ENCODE measurements at places on chromosomes 3 and 15. TPM values are rescaled to one million over a fixed set of nuclear protein-coding genes. Genes with fewer than 3 reads are reported as not detected.

The TRANK1 gene
- 1.8 TPM for total RNA-seq

The MED12L gene
- total RNA-seq = 1.5 TPM

The ARHGEF26 gene
- 11.1 TPM for total RNA-seq

The TUSC2 gene
- total RNA-seq = 16.0 TPM

The MINAR1 gene
- 0.26 TPM for total RNA-seq

The ANKUB1 gene
- total RNA-seq = not detected

The PRSS50 gene
- 0.19 TPM for total RNA-seq

The PAK6 gene
- 53.5 TPM for total RNA-seq

The PIGZ gene
- total RNA-seq = 7.4 TPM

The RGMA gene
- total RNA-seq = 18.8 TPM

The C2CD4B gene
- 0.44 TPM for total RNA-seq

The MB21D2 gene
- total RNA-seq = 0.72 TPM

The LRRC31 gene
- not detected for total RNA-seq

The HGD gene
- total RNA-seq = not detected

The HDC gene
- total RNA-seq = 4.4 TPM

The LTK gene
- total RNA-seq = 0.38 TPM

The LRRC2 gene
- 1.1 TPM for total RNA-seq

The KLHL6 gene
- total RNA-seq = 1.8 TPM

The SLC28A2 gene
- total RNA-seq = not detected

The MNS1 gene
- total RNA-seq = 0.95 TPM

The HPS3 gene
- 11.4 TPM for total RNA-seq

The CHRM5 gene
- total RNA-seq = not detected

The FOXL2 gene
- total RNA-seq = not detected

The NUP210 gene
- 14.5 TPM for total RNA-seq

The ISG20 gene
- 24.1 TPM for total RNA-seq

The FOXB1 gene
- total RNA-seq = not detected

The CKMT1A gene
- total RNA-seq = 72.7 TPM

The XCR1 gene
- total RNA-seq = 0.19 TPM

The RLBP1 gene
- not detected for total RNA-seq

The IGSF10 gene
- total RNA-seq = 10.7 TPM

The SPSB4 gene
- total RNA-seq = not detected

The SPATA12 gene
- not detected for total RNA-seq

The LMAN1L gene
- total RNA-seq = not detected

The CCDC54 gene
- total RNA-seq = not detected

The C3orf49 gene
- not detected for total RNA-seq

The IL17RD gene
- 4.8 TPM for total RNA-seq

The SEMA6D gene
- 4.0 TPM for total RNA-seq

The HRH1 gene
- total RNA-seq = 4.1 TPM

The INKA1 gene
- 23.3 TPM for total RNA-seq

The GOLGA6L10 gene
- 1.3 TPM for total RNA-seq

The TBC1D21 gene
- not detected for total RNA-seq

The PTX3 gene
- total RNA-seq = 0.57 TPM

The GPR27 gene
- total RNA-seq = 2.1 TPM

The PLCH1 gene
- 0.29 TPM for total RNA-seq

The DNAH12 gene
- not detected for total RNA-seq

The LRIG1 gene
- 7.5 TPM for total RNA-seq

The APBA2 gene
- 0.82 TPM for total RNA-seq

The SKOR1 gene
- total RNA-seq = 0.38 TPM

The PLOD2 gene
- 13.3 TPM for total RNA-seq

The SLC27A2 gene
- 9.4 TPM for total RNA-seq

The SLC38A3 gene
- not detected for total RNA-seq

The ACAD9 gene
- total RNA-seq = 42.7 TPM

The MYLK gene
- total RNA-seq = 320 TPM

The GOLGA8A gene
- total RNA-seq = 24.4 TPM

The CCR9 gene
- not detected for total RNA-seq
